ENCODE measurements at places on chromosomes 11 and 22.

- DNase-seq = no peak
These were observed 648 bp downstream of the FOSL1 start for GRCh38 chr11:65899356-65900124.

DNA sequence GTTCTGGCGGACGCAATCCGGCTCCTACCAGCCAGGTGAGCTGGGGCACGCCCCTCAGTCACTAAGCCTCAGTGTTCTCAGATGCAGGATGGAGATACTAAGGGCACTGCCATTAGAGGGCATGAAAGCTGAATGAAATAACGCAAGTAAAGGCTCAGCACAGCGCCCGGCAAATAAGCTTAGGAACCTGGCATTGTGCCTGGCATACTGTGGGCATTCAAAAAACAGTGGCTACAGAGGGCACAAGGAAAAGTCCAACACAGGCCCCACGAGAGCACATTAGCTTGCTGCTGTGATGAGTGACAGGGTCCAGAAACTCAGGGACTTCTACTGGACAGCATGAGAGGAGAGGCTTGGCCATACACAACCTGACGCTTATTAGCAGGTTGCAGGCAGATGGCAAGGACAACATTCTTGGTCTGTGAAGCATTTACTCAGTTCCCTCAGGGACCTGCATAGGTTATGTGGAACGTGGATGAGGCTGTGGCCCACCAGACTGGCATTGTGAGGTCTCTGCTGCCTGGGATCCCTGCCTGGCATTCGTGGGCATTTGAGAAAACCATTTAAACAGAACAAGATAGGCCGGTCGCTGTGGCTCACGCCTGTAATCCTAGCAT lies 12.2 kb downstream of the TXN2 start:
- DNase-seq = no peak

- no peak for DNase-seq
These were observed 26.9 kb upstream of the LDHA start for GRCh38 chr11:18367431-18367830.

DNA sequence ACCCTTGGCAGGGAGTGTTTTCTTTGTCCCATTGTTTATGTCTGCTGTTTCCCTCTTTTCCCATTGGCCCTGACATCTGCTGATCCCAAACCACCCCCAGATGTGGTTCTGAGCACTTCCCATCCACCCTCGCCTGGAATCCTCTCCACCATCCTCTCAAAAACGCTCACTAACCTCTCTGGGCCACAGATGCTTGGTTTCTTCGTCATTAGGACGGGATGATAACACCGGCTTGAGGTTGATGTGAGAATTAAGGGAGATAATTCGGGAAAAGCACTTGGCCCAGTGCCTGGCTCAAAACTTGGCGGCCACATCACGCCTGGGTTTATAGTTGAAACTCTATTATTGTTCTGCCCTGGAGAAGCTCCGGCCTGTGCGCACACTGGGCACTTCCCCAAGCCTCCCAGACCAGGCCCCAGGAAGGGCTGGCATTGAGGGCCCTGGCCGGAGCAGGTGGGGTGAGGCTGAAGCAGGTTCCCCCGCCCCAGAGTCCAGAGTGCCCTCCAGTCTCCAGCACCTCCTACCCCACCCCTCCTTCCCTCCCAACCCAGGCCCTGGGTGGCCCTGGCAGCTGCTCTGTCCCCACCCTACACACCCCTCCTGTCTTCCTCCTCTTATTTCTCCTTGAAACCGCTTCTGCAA lies 63.7 kb downstream of the CYTH4 start:
- DNase-seq = no peak

- DNase-seq = no peak
These were observed 8.9 kb downstream of the PATL1 start for GRCh38 chr11:59659981-59660380.

DNA sequence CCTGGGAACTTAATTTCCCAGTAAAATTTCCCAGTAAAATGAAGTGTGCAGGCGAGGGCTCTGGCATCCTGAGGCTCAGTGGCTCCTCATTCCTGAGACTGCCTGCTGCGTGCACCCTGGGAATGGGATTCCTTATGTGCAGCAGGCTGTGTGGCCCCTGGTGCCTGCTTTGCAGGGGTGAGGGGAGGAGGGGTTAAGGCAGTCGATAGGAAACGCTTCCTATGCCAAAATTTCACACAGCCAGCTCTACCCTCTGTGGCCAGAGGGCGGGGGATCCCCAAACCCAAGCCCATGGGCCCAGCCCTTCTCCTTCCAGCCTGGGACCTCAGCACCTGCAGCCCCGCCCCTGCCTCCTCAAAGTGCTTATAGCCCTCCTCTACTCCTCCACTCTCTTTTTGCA lies 12.1 kb upstream of the BAIAP2L2 start:
- DNase-seq = no peak

Measured in gastrocnemius medialis (tissue), 4 donors.